Activated CD4-positive, alpha-beta T cell treated with anti-CD3 and anti-CD28 coated beads, Interleukin-2, amount 10 ng/mL, durations not matched to agents 7 days and 5 days (primary cell): ENCODE measurements at places on chromosomes 2 and 18.

DNA sequence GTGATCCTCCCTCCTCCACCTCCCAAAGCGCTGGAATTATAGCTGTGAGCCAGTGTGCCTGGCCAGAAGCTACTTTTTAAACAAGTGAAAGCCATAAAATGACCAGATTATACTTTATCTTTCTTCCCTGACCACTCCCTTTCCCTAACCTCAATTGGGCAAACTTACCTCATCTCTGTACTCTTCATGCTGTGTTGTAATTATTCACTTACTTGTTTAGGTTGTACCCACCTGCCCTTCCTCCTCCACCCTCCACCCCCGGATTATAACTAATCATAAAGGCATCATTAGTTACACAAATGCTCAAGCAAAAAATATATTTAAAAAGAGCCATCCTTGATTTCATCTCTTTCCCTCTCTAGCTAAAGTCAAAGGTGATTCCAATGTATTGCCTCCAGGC, 279.9 kb downstream of the SETBP1 start:
- peaks cover 2% of the 10 kb centered on the region for H3K27me3 ChIP-seq
- no peak overlapping the region for H3K27ac ChIP-seq
- DNase-seq: no peak
- H3K4me1 ChIP-seq: no peaks in the 10 kb centered on the region

DNA sequence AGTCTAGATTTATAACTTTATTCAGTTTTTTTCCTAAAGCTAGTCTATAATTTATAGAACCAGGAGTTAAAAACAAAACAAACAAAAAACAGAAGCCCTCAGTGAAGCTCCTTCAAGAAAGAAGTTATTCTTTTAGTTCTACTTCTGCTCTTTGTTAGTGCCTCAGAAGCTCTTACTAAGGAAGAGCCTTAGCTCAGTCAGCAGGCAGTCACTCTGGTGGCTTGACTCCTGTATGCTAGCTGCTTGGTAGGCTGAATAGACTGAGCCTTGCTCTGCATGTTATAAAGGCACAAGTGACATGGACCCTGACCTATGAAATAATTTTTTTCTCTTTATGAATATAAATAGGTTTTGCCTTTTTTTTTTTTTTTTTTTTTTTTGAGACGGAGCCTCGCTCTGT, 24.8 kb downstream of the NCOA1 start:
- no peaks in the 10 kb centered on the region for H3K36me3 ChIP-seq
- H3K4me3 ChIP-seq: no peak overlapping the region
- H3K27ac ChIP-seq: no peak overlapping the region
- DNase-seq: no peak

GRCh38 chr2:127665267-127665893, 9.9 kb downstream of the LIMS2 start:
- H3K36me3 ChIP-seq: no peaks in the 10 kb centered on the region
- peaks cover 55% of the 10 kb centered on the region for H3K27me3 ChIP-seq
- H3K4me1 ChIP-seq: peaks cover 4% of the 10 kb centered on the region
- DNase-seq: no peak

- H3K4me1 ChIP-seq: no peaks in the 10 kb centered on the region
- no peaks in the 10 kb centered on the region for H3K36me3 ChIP-seq
- no peak overlapping the region for H3K27ac ChIP-seq
- DNase-seq: no peak
- H3K27me3 ChIP-seq: peaks cover 6% of the 10 kb centered on the region
Observed at GRCh38 chr18:9826685-9827084, 59.1 kb upstream of the TXNDC2 start.

- H3K27ac ChIP-seq: no peak overlapping the region
- no peaks in the 10 kb centered on the region for H3K27me3 ChIP-seq
- no peaks in the 10 kb centered on the region for H3K36me3 ChIP-seq
- H3K4me1 ChIP-seq: no peaks in the 10 kb centered on the region
Observed at GRCh38 chr18:32919799-32920198, 147.0 kb upstream of the KLHL14 start.
